NCI-H774 (cell line): ENCODE measurements at places on chromosomes 13 and 19.

DNA sequence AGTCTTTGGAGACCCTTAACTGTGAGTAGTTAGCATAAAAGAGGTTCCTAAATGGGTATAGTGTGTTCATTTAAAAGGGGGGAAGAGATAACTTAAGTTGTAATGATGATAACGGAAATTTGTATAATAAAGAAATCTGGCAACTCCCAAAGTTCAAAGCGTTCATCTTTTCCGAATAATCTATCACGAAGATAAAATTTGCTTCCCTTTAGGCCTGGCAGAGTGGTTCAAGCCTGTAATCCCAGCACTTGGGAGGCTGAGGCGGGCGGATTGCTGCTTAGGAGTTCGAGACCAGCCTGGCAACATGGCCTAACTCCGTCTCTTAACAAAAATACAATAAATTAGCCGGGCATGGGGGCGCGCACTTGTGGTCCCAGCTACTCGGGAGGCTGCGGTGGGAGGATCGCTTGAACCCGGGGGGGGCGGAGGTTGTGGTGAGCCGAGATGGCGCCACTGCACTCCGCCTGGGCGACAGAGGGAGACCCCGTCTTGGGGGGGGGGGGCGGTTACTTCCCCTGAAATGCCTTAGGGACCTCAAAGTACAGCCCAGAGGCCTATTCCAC lies 934 bp downstream of the N4BP2L2 start:
- DNase-seq: no peak

DNA sequence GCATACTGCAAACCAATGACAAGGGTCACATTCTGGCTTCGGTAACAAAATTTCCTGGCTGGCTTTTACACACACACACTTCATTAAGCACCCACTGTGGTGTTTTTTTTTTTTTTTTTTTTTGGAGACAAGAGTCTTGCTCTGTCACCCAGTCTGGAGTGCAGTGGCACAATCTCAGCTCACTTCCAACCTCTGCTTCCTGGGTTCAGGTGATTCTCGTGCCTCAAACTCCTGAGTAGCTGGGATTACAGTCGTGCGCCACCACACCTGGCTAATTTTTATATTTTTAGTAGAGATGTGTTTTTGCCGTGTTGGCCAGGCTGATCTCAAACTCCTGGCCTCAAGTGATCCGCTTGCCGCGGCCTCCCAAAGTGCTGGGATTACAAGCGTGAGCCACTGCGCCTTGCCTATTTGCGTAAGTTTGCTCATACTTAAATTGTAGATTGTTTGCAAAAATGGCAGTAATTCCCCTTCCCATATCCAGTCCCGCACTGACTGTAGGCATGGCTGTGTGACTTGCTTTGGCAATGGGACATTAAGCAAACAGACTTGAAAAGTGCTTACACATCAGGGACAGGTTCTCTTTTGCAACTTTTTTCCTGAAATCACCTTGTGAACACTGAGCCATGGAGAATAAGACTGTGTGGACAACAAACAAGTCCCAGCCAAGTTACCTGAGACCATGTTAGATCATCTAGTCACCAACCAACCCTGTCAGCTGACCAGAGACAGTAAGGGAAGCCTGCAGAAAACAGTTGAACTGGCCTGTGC lies 42.1 kb upstream of the EBPL start:
- no peak for DNase-seq

DNA sequence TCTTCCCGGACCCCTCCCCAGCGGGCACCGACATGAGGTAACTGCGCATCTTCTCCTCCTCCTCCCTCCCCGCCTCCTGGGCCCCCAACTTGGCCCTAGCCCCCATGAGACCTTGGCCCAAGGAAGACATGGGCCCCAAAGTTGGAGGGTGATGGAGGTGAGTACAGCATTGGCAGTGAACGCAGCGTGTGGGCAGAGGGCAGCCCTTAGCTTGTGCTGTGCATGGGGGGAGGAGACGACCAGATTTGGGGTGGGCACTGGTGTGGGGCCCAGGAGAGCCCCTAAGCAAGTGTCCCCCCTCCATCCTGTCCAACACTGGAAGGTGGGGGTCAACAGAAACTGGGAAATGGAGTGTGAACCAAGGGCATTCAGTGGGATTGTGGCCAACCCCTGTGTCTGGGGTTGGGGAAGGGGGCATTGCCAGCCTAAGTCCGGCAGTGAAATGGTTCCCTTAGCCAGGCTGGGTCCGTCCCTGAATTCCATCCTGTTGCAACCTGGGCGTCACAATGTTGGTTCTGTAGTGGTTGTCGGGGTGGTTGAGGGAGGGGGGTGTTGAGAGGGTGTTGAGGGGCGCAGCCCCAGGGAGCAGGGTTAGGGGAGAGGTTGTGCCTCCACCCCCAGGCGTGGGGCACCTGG lies 23.5 kb downstream of the NUMBL start:
- DNase-seq: no peak

DNA sequence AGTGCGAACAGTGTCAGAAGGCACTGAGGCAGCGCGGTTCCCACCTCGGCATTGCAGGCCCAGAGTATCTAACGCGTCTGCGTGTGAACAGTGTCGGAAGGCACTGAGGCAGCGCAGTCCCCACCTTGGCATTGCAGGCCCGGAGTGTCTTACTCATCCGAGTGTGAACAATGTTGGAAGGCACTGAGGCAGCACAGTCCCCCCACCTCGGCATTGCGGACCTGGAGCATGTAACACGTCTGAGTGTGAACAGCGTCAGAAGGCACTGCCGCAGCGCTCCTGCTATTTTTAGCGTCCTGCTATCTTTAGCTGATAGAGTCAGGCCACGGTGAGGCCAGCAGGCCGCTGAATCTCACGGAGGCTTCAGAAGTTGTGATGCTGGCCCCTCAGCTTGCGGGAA lies 39.6 kb downstream of the ATP11A start:
- no peak for DNase-seq
